NCI-H1417 (cell line): ENCODE measurements at places on chromosomes 6 and 20.

DNA sequence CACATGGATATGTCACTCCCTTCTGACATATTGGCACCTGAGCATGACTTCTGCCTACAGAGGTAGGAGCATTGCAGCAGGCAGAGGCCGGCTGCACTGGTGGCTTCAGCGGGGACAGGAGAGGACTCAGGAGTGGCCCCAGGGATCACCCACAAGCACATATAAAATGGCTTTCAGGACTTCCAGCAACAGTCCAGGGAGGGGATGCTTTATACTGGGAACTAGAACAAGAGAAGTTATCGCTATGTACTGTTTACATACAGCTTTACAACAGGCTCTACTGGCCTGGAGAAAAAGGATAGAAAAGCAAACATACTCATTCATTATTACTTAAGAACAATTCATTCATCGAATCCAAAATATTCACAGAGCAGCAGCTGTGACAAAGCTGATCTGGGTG is 337.8 kb downstream of the THBS2 start:
- DNase-seq: no peak

DNA sequence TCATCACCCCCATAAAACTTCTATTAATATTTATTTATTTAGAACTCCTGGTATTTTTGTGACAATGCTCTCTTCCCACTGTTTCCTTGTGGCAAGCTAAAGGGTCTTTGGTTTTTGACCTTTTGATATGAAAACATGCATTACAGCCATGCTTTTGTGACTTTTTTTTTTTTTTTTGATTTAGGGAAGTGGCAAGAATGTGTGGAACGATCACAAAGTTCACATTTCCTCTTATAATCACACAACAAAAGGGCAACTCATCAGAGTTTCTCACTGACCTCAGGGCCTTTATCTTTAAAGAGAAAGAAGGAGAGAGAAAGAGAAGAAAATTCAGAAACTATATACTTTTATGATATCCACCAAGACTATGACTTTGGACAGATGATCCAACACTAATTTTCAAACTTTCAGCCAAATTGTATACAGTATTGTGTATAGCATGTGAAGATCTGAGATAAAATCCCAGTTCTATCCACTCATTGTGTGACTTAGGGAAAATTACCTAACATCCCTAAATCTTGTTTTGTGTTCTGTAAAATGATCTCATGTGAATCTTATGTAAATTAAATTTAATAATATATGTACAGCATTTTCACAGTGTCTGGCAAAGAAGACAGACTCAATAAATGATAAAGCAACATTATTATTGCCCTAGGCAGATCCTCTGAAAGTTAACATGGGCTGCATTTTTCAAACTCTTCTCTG is 106.8 kb upstream of the MARCKS start:
- DNase-seq: no peak

DNA sequence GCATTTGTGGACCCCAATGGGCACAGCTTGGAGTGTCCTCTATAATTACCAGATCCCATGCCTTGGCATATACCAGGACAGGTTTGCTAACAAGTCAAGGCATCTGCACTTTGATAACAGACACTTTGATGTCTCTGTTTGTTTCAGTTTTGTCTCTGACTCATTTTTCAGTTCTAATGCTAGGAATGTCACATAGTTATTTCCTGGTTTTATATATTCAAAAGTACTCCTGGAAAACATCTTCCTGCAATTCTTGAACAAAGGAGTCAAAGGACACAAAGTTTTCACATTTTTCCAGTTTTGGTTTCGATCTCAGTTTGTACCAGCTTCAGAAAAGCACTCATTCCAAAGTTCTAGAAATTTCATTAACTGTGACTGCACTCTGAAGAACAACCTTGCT is 188.1 kb downstream of the FOXC1 start:
- DNase-seq: no peak

DNA sequence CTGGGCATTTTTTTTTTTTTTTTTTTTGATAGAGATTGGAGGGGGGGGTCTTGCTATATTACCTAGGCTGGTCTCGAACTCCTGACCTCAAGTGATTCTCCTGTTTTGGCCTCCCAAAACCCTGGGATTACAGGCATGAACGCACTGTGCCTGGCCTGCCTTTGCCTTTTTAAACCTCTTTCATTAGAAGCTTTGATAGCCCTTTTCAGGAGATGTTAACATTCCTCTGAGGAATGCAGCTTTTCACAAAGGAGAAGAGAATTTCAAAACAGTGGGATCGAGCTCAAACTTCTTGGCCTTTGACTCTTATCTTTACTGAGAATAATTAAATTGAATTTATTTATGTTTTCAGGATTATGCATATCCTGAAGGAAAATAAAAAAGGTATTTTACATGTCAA is 31.3 kb downstream of the SLC26A8 start:
- DNase-seq: no peak

DNA sequence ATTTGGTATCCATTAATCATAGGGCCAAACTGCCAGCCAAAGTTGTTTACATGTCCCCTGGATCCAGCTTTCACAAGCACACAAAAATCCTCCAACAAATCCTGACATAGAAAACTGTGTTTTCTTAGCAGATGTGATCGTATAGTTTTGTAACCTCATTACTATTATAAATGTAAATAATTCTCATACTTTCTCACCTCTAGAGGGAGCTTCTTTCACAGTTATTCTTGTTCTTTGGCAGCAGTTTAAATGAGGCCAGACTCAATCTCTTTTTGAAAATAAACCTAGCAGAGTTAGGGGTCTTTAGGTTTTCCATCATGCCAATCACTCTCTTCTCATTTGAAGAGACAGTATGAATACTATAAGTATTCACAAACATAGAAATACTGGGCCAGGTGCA is 17.0 kb upstream of the ZNF318 start:
- DNase-seq: peak; percentile 52
